Kidney glomerular epithelial cell (primary cell): ENCODE measurements at places on chromosomes 5 and 9.

GRCh38 chr5:5014586-5015235 is 125.4 kb upstream of the ADAMTS16 start:
- DNase-seq = peak; percentile 72

DNA sequence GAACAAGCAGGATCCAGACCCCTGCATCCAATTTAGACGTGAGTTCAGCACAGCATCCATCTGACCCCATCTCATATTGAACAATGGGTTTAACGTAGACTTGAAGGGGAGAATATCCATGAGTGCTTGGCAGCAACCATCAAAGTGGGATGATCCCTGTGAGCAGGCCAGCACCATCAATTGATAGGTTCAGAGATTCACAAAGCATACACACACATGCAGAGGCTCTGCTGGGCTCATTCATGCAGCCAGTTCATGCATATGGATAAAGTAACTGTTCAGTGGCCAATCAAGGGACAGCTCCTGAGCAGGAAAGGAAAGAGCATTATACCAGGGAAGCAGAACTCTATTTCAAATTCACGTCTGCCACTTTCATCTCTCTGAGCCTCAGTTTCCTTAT is 24.8 kb upstream of the CPEB4 start:
- no peak for DNase-seq

DNA sequence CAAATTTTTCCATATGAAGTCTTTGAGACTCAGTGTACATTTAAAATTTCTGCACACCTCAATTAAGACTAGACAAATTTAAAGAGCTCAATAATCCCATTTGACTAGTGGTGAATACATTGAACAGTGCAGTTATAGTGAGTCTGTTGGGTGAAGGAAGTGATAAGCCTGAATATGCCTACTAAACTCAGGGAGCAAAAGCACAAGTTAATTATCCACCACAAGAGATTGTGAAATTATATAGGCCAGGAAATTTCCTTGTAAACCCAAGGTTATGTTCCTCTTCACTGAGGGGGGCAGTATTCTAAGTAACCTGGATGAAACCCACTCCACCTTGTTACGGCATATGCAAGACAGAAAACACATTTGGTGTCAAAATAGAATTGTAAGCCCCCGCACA is 612.9 kb upstream of the DAB2 start:
- DNase-seq = peak; percentile 3

DNA sequence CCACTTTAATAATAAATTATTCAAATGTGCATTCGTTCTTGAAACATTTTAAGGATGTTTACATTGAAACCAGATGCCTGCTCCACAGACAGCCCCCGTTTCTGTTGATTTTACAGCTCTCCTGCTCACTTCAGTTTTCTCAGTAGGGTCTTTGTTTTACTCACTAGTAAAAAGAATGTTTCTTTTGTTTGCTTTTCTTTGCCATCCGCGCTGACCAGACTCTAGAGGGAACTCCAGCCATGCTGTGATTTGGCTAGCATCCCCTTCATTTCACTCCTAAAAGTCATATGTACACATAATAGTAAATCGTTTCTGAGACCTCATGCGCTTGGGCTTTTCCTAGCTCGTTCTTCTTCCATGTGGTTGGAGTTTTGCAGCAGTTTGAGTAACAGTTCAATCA is 28.7 kb upstream of the PALM2AKAP2 start:
- DNase-seq = no peak

DNA sequence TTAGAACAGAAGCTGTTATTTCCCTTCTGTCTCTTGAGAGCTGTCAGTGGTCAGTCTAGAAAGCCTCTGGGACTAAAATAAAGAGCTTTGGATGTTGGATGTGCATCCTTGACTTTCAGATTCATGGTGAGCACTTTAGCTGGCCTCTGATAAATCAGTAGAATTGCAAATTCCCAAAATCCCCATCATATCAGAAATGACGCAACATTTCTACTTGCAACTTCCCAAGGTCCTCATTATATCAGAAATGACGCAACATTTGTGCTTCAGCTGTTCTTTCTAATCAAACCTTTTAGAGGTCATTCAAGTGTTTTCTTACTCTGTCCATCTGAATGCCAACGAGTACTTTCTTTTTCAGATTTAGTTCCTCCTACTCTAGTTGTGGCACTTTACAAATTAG is 167.3 kb upstream of the MOCS2 start:
- DNase-seq = no peak

DNA sequence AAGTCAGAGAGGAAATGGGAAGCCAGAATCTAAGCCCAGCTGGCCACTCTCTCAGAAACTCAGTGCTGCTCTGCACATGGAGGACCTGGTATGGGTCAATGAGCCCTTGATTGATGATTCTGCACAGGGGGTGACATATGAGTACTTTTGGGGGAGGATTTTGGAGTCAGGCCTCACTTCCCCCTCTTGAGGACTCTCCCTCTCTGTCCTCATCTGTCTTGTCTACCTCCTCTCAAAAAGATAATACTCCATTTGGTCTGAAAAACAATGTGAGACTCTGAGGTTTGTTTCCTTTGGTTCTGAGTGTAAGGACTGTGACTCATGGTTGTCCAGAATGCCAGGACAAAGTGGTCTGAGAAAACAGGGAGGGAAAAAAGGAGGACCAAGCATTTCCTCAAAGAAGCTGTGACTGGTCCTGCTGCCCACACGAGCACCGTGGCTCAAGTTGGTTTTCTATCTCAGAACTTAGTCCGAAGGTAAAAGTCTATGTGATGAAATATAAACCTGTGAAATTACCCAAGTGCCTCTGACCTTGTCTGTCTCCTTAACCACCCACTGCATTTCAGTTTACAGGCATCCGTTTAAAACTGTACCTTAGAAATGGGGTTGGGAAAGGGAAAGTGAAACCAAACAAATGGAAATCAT is 11.1 kb downstream of the TTC39B start:
- DNase-seq = peak; percentile 91

- no peak for DNase-seq
Observed at GRCh38 chr5:73528248-73528647, 30.0 kb downstream of the BTF3 start.

DNA sequence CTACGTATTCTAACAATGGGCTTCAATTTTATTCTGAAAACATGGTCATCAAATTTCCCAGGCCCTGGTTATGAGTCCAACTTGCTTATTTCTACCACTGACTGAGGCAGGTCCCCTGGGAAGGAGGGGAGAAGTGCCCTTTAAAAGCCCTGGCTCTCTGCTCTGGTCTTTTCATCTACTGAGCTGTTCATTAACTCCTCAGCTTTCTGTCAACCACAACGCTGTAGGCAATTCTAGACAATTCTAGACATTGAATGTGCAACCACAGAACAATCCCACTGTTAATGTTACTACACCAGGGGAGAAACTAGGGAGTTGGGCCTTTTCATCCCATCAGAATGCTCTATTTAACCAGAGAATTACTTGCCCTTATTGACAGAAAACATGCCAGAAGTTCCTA is 10.0 kb downstream of the MOCS2 start:
- DNase-seq = peak; percentile 61

DNA sequence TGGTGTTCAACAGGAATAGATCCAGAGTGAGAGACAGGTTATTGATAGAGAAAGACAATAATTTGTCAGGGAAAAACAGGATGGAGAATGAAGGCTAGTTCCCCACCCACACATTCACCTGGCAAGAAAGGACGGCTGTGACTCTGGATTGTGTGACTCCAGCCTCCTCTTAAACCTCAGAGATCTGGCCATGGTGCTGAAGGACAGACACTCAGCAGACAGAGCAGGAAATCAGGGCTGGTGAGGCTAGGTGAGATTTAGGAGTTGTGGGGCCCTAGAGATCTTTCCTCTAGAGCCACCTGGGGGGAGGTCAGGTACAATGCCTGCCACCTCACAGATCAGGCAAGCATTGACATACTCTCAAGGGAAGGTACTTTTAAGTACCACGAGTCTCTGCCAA is 15.2 kb downstream of the OR1B1 start:
- no peak for DNase-seq

DNA sequence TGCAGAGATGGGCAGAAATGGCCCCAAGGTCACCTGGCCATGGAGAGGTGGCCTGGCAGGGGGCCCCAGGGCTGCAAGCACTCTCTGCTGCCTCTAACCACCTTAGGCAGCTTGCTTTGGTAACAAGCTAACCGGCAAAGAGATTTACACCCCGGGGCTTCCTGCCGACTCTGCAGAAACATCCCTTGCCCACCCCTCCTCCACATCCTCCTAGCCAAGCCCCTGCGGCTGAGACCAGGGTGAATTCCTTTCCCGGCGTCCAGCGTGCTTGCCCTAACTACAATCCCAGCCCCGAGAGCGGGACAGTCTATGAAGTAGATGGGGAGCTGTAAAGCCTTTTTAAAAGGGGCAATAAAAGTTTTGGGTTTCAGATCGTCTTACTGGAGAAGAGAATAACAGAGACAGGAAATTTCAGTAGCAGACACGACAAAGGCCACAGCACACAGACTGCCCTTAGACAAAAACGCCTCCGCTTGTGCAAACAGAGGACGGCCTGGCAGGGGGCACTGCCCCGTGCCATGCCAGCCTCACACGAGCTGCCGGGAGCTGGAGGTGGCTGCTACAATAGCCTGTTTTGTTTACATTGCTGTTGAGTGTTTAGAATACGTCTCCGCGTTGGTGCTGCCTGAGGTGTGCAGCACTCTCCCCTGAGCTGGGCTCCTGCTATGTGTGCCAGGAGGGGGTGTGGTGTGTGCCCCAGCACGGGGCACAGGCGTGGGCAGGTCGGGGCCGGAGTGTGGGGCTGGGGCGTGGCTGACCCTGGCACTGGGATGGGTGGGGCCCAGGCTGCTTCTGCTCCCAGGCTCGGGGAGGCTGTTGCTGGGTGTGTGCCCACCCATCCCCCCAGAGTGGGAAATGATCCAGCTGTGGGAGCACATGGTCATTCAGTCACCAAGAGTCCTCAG is 15.3 kb downstream of the MYMK start:
- DNase-seq = no peak

- no peak for DNase-seq
Observed at GRCh38 chr9:34311499-34312185, 17.4 kb downstream of the KIF24 start.

DNA sequence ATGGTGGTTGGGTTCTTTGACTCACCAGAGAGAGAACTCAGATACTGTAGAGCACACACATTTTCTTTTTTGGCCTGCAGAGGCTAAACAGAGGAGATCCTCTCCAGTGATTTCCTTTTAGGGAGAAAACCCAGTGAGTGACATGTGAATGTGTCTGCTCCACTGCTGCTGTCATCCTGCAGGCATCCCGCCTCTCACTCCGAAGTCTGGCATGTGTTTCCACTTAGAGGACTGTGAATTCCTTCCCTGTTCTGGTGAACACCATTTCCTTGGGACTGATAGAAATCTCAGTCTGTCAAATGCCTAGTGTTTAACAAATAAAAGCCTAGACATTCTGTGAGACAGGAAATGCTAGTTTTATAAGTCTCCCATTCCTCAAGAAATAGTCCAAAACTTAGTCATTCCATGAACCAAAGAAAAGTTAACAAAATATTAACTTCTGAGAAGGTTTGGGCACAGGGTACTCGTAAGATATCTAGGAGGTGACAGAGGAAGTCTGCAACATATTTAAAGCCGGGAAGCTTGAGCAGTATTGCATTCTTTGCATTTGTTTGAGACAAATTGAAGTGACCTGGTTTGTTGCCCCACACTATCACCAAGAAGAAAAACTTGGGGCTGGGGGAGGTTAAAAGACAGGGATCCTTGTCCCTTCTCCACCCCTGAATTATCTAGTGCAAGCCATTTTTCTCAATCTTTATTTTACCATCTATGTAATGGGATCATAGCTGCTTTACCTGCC is 74.9 kb upstream of the NIPAL4 start:
- DNase-seq = peak; percentile 97

DNA sequence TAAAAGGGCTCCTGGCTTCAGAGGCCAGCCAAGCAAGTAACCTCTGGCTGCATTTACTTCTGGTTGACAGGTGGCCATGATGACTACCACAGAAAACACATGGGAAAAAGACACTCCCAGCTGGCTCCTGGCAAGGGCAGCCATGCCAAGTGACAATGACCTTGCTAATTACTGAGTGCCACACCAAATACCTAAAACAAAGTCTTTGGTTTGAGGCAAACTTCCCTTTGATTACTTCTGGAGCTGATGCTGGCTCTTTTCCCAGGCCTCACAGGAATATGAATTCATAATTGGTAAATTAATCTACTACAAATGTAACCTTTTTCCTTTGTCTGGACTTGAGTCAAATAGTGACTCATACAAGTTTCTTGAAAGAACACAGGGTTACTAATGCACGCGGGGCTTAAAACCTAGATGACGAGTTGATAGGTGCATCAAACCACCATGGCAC is 61.0 kb downstream of the LPAR1 start:
- no peak for DNase-seq

GRCh38 chr9:132575005-132575609 is 7.3 kb upstream of the BARHL1 start:
- peak; percentile 68 for DNase-seq

DNA sequence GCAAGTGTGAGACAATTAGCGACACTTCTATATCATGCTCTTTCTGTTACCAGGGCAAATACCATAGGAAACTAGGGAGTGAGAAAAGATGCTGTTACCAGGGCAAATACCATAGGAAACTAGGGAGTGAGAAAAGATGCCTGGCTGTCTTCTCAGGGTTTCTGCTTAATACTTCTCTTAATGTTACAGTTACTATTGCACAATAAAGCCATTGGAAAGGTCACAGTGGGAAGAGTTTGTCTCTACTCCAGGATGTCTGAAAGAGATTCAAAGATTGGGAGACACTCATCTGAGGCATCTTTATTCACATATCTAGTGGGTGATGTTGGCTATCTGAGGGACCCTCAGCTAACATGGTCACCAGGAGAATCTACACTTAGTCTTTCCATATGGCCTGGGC is 431.7 kb upstream of the POU5F2 start:
- DNase-seq = no peak

GRCh38 chr5:107539726-107540330 is 130.9 kb downstream of the EFNA5 start:
- DNase-seq = no peak

DNA sequence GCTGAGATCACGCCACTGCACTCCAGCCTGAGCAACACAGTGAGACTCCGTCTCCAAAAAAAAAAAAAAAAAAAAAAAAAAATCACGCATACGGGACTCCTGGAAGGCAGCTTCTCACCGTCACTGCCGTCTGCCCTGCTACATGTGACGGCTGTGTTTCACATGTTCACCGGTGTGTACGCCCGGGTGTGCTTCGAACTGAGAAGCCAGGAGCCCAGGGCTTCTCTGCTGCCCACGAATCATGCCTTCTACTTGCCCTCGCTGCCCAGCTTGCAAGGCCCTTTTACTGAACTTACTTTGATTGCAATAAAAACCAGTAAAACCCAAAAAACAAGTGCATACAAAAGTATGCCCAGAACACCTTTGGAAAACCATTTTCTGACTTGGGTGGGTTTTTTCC is 5.8 kb upstream of the NKD2 start:
- DNase-seq = no peak

DNA sequence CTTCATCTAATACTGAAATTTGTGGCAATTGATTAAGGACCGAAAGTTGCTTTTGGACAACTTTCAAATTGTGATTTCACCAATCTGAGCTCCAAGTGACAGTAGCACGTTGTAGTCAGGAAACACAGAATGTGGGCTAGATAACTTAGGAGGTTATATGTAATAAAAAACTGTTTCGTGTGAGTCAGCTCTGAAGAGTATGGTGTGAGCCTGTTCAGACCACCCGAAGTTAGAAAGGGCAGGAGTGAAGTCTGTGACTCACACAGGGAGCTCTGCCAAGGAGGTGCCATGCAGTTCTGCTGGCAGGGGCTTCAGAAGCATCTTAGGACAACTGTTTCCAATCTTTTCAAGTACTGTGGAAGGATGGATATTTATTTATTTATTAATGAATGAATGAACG is 16.4 kb upstream of the ZBTB34 start:
- peak; percentile 71 for DNase-seq

- DNase-seq = no peak
Observed at GRCh38 chr5:58786711-58787303, 203.9 kb downstream of the RAB3C start.
